Nephron progenitor cell (in vitro differentiated cells): ENCODE measurements at places on chromosomes 3 and 15.

DNA sequence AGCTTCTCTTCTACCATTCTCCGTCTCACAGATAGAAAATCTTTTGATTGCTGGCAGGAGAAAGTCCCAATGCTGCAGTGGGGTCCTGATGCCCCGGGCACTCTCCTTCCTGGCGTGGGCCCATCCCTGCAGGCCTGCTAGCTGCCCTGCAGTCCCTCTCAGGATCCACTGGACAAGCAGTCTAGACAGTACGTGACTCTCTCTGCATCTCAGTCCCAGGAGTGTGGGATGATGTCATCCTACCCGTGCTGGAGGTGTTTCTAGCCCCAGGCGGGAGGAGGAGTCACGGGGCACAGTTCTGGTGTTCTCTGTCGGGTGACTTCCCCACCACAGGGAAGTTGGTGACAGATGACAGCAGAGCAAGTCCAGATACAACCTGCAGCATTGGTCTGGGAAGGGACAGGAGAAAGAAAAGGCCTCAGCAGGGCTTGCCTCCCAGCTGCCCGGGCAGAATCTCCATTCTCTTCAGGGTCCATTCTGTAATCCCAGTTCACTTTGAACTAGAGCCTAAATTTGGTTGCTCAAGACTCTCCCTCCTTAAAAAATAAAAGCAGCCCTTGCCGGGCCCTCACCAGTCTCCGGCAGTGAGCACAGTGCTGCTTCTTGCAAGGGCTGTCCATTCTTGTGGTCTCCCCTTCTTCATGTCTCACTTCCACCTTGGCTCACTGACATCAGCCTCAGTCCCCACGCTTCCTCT lies 30.6 kb downstream of the SLC28A1 start:
- DNase-seq: peak; percentile 46

- DNase-seq: no peak
Observed at GRCh38 chr3:13234666-13235065, 161.4 kb upstream of the IQSEC1 start.

DNA sequence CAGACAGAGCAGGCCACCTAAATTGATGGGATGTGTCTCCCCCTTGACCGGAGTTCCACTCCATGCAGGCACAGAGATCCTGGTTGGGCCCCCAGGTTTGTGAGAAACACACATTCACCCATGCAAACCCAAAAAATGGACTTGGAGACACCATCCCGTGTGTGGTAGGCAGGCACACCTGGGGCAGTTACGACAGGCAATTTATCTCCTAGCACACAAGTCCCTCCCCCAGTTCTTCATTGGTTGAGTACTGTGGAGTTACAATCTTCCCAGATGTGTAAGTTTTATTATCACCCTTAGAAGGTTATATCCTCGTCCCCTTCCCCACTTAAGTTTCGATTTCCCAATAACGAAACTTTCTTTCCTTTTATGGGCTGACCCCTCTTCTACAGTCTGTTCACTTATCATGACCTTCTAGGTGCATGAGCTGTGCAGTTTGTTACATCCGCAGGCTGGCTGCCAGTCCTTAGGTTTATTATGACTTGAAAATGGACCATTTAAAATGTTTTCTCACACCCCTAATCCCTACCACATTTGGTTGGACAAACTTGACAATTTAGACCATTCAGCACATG lies 27.3 kb downstream of the ARL8B start:
- no peak for DNase-seq

DNA sequence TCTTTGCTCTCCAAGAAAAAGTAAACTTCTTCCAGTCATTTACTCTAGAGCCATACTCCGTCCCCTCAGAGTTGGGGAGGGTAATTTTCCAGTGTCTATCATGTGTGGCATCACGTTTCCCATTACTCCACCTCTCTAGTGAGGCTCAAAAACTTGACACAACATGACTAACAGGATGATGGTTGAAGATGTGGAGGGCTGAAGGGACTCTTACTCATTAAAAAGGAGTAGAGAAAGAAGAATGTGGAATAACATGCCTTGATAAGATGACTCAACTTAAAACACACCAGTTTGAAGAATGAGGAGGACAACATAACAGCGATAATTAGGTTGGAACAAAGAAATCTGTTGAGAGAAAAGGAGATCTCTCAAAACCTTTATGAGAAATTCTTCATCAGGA lies 894.3 kb downstream of the OTOL1 start:
- DNase-seq: no peak

- no peak for DNase-seq
Observed at GRCh38 chr3:134380249-134380648, 6.0 kb upstream of the AMOTL2 start.

DNA sequence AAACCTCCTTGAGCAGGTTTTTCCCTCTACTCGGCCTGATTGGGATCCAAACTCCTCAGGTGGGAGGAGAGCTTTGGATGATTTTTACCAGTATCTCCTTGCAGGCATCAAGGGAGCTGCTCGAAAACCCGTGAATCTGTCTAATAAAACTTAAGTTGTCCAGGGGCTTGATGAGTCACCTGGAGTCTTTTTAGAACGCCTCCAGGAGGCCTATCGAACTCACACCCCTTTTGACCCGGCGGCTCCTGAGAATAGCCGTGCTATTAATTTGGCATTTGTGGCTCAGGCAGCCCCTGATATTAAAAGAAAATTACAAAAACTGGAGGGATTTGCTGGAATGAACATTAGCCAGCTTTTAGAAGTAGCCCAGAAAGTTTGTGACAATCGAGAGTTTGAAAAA lies 41.6 kb downstream of the ZBTB11 start:
- DNase-seq: no peak

DNA sequence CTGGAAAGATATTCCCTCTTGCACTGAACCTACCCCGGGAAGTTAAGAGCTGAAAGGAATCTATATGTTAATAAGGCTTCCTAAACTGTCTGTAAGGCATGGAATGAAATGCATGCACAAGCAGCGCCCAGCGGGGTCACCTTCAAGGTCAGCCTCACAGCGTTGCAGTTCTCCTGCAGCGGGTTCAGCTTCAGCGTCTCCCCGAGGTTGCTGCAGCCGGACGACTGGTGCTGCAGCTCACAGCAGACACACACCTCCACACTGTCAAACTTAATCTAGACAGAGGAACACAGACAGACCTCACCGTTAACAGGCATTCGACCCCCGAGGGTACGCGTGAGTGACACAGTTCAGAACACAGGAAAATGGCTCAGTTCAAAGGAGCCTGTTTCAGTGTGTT lies 73.3 kb downstream of the NSMCE3 start:
- peak; percentile 57 for DNase-seq

DNA sequence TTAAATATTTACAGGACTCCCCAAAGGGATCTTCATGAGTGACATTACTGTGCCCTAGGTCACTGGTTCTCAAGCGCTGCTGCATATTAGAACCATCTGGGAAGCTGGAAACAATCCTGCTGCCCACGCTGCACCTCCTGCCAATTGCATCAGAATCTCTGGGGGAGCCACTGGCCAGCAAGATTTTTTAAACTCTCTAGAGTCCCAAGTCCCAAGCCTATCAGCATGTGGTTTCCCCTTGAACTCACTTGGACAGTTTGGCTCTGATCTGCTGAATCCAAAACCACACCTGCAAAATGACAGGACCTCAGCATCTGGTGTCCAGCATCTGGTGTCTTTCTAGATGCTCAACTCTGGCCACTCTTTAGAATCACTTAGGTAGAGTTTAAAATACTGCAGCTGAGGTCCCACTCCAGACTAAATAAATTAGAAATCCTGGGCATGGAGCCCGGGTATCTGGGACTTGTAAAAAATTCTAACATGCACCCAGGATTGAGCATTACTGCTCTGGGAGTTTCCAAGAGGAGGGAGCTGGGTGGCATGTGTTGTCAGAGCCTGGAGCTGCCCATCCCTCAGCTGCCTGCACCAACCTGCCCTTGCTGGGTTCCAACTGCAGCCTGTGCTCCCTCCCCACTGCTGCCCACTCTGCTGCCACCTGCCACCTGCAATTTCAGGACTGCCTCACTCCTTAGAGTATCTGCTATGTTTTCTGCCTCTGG lies 311.3 kb downstream of the SLC9A9 start:
- no peak for DNase-seq
